ENCODE measurements at places on chromosomes 3 and 15. TPM values are rescaled to one million over a fixed set of nuclear protein-coding genes. Genes with fewer than 3 reads are reported as not detected.

Gene CSPG5
- total RNA-seq: 0.54 TPM

Gene TMEM45A
- total RNA-seq: 3.2 TPM

Gene RBMS3
- 1.6 TPM for total RNA-seq

Gene CHRD
- total RNA-seq: not detected

Gene TM4SF18
- total RNA-seq: not detected

Gene COL6A5
- not detected for total RNA-seq

Gene GOLGA8T
- not detected for total RNA-seq

Gene LRRIQ4
- 0.18 TPM for total RNA-seq

Gene PLSCR5
- total RNA-seq: not detected

Gene CYP1A1
- 4.9 TPM for total RNA-seq

Gene RLBP1
- not detected for total RNA-seq

Gene SPG11
- 51.5 TPM for total RNA-seq

Gene GBE1
- total RNA-seq: 70.4 TPM

Gene COX5A
- total RNA-seq: 352 TPM

Gene NR2E3
- not detected for total RNA-seq

Gene SLC27A2
- 15.0 TPM for total RNA-seq

Gene PAQR9
- not detected for total RNA-seq

Gene SST
- not detected for total RNA-seq

Gene HIGD2B
- total RNA-seq: not detected

Gene CLDN18
- not detected for total RNA-seq

Gene OR5K1
- not detected for total RNA-seq

Gene SEMA3F
- 0.10 TPM for total RNA-seq

Gene CCDC54
- not detected for total RNA-seq

Gene TIGIT
- 16.4 TPM for total RNA-seq

Gene PLAAT1
- total RNA-seq: 0.28 TPM

Gene VEPH1
- total RNA-seq: not detected

Gene GPR171
- 131 TPM for total RNA-seq

Gene KAT2B
- total RNA-seq: 11.7 TPM

Gene MKRN3
- 1.4 TPM for total RNA-seq

Gene ISLR
- not detected for total RNA-seq

Gene TMEM212
- not detected for total RNA-seq

Gene DNAH12
- not detected for total RNA-seq

Gene GOLGA8K
- 0.56 TPM for total RNA-seq

Gene P2RY12
- total RNA-seq: not detected

Gene LIPC
- total RNA-seq: 1.8 TPM

All from activated naive CD8-positive, alpha-beta T cell treated with anti-CD3 and anti-CD28 coated beads for 36 hours (primary cell).